ENCODE measurements at places on chromosomes 7 and 10. TPM values are rescaled to one million over a fixed set of nuclear protein-coding genes. Genes with fewer than 3 reads are reported as not detected.

Gene CNPY1
- not detected for total RNA-seq

Gene TMEM178B
- 79.5 TPM for total RNA-seq

Gene C7orf57
- 1.3 TPM for total RNA-seq

Gene NPS
- total RNA-seq: not detected

Gene CCDC3
- 13.8 TPM for total RNA-seq

Gene SCART1
- total RNA-seq: 2.8 TPM

Gene ELOVL3
- not detected for total RNA-seq

Gene C10orf105
- 0.31 TPM for total RNA-seq

Gene RPEL1
- total RNA-seq: not detected

Gene GOLGA7B
- total RNA-seq: 16.6 TPM

Gene FGFBP3
- 28.5 TPM for total RNA-seq

Gene CLDN15
- total RNA-seq: 5.9 TPM

Gene OR9A2
- total RNA-seq: 5.6 TPM

Gene RBAK
- total RNA-seq: 18.5 TPM

Gene SFTPA1
- not detected for total RNA-seq

Gene EPDR1
- total RNA-seq: 13.8 TPM

Gene GRM3
- 133 TPM for total RNA-seq

Gene FOXI2
- not detected for total RNA-seq

Gene GPR141
- total RNA-seq: not detected

Gene ASB10
- not detected for total RNA-seq

Gene LIPF
- not detected for total RNA-seq
